ENCODE measurements at places on chromosomes 3 and 15. TPM values are rescaled to one million over a fixed set of nuclear protein-coding genes. Genes with fewer than 3 reads are reported as not detected.

GRCh38 chr3:52310861-52311575 lies 5.1 kb upstream of the DNAH1 start:
- H3K4me3 ChIP-seq: no peak overlapping the region
- H3K27ac ChIP-seq: peak overlapping the region; percentile 58

ITIH1 gene
- polyA plus RNA-seq: 4.4 TPM

DNA sequence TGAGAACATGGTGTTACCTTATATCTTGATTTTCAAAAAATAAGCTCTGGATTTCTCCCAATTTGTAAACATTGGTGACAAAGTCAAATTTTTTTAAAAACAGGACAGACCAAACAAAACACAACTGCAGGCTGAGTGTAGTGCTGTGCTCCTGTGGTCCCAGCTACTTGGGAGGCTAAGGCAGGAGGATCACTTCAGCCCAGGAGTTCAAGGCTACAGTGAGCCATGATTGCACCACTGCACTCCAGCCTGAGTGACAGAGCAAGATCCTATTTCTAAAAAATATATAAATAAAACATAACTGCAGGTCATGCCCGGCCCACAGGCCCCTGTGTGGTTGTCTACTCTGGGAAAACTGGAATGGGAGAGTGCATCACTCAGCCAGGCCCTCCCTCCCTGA lies 4.0 kb upstream of the ZXDC start:
- no peak overlapping the region for H3K4me3 ChIP-seq
- H3K27me3 ChIP-seq: no peaks in the 10 kb centered on the region
- H3K36me3 ChIP-seq: no peaks in the 10 kb centered on the region
- peaks cover 45% of the 10 kb centered on the region for H3K4me1 ChIP-seq
- no peak overlapping the region for H3K27ac ChIP-seq

GRCh38 chr3:131216801-131217200 lies 164.8 kb upstream of the NUDT16 start:
- DNase-seq: no peak
- no peaks in the 10 kb centered on the region for H3K27me3 ChIP-seq
- H3K4me1 ChIP-seq: no peaks in the 10 kb centered on the region
- H3K27ac ChIP-seq: no peak overlapping the region

ZNF710 gene
- 12.5 TPM for polyA plus RNA-seq

DNA sequence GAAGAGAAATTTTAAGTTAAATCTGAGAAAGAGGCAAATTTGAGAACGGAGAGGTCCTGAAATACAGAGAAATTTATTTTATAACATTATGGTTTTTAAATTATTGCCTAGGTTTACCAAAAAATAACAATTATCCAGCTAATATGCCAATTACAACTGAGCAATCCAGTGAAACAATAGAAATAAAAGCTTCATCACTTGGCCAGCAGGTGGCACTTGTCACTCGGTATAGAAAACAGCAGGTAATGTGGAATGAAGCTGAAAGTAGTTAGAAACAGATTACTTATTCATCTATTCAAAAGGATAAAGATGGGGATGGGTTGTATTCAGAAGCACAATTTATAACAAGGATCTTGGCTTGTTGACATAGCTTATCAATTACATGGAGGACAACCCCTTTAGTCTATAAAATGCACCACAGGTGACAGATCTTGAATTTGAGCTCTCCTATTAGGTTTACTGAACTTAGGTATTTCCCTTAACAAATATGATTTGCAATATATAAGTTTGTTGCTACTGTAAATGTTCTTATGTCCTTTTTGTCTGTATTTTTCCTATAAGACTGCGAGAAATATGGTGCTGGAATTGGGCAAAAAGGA lies 70.1 kb upstream of the GUCA1C start:
- no peaks in the 10 kb centered on the region for H3K36me3 ChIP-seq
- H3K27ac ChIP-seq: no peak overlapping the region
- H3K27me3 ChIP-seq: no peaks in the 10 kb centered on the region
- no peak for DNase-seq
- no peak overlapping the region for H3K4me3 ChIP-seq

GPR15 gene
- polyA plus RNA-seq: 0.30 TPM

ZNF80 gene
- not detected for polyA plus RNA-seq

DNA sequence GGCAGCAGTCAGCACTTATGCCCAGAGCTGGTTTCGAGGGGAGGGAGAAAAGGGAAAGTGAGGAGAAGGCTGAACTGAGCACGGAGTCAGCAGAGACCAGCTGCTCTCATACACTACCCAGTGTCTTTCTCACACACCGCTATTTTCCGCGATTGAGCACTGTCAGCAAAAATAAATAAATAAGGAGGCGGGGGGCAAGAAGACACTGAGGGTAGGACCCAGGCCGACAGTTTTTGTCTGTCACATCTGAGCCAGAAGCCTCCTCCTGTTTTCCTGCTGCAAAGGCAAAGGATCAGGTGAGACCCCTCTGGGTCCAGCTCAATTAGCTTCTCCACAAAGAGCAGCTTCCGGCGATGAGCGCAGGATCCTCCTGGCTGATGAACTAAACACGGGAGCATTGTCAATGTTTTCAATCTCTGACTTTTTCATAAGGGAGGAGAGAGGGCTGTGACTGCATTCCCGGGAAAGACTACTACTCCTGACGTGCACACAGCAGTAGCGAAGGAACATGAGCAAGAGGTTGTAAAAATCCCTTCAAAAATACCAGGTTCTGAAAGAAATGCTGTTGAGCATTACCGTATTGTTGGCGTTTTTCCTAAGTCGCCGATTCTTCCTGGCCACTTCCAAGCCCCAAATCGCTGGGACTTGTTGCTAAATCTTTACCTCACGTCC lies 1.3 kb downstream of the FRMD5 start:
- no peak for DNase-seq
- H3K4me3 ChIP-seq: peak overlapping the region; percentile 79
- peaks cover 23% of the 10 kb centered on the region for H3K4me1 ChIP-seq
- no peaks in the 10 kb centered on the region for H3K36me3 ChIP-seq
- H3K27me3 ChIP-seq: peaks cover 37% of the 10 kb centered on the region

MYRIP gene
- 1.8 TPM for polyA plus RNA-seq

- H3K36me3 ChIP-seq: peaks cover 5% of the 10 kb centered on the region
- H3K4me3 ChIP-seq: peak overlapping the region; percentile 71
- DNase-seq: no peak
- peak overlapping the region; percentile 91 for H3K27ac ChIP-seq
- peaks cover 20% of the 10 kb centered on the region for H3K4me1 ChIP-seq
- H3K27me3 ChIP-seq: no peaks in the 10 kb centered on the region
Measured at GRCh38 chr3:113533534-113533892, 1.2 kb downstream of the SIDT1 start.

All from spleen (tissue), 13 donors.